HuH-7.5 (cell line): ENCODE measurements at places on chromosomes 4 and X.

DNA sequence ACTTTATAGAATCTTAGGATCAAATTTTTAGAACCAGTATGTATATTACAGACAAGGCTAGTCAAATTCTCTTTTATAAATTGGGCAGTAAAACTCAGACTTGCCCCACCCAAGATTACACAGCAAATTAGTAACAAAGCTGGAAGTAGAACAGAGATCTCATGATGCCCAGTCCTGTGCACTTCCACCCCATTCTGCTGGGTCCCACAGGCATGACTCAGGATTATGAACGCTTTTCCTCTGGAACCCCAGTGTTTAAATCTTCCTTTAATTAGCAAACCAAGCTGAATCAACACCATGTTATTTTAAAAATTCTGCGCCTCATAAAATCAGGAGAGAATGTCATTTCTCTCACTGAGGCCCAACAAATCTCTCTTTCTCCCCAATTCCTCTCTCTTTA, 1.5 kb upstream of the IL13RA2 start:
- DNase-seq: no peak

DNA sequence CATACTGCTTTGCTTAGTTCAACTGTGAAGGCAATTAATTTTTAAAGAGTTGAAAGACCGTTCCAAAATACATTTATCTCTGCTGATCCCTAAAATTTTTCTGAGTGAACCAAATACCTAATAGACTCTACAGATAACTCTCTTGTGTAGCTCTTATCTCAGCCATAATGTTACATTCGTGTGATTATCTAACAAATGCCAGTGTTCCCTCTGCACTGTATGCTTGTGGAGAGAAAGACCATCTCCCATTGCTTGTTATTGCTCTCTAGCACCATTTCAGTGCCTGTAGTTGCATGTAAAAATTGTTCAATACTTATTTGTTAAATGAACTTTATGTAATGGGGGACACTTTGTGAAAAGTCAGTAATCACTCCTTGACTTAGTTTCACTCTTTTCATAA, 81.3 kb upstream of the ATOH1 start:
- no peak for DNase-seq

DNA sequence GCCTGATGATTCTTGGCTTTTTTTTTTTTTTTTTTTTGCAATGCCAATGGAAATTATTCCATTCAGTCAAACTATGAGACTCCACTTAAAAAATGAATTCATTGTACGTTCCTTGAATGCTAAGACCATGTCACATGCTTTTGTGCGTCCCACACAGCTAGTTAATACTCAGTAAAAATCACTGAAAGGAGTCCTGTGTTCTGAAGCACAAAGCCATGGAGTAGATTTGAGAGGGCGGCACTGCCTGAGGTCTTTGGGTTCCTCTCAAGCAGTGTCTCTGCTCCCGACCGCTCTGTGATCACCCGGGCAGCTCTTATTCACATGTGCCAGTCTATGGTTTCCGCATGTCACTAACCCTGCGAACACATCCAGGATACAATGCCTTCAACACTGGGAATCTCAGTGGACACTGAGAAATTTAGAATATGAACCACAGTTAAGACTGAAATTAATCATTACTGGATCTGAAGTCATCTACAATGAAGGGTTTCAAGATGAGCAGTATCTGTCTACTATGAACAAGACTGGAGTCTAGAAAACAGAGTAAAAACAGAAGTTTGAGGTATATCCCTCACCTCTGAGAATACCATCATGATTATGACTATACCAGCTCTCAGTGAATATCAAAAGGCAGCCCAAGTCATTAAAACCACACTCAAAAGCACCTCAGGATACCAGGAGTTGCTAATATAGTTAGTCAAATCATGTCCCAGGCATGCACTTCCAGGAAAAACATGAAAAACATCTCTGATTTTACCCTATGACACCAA, 193.0 kb downstream of the MGST2 start:
- DNase-seq: no peak

DNA sequence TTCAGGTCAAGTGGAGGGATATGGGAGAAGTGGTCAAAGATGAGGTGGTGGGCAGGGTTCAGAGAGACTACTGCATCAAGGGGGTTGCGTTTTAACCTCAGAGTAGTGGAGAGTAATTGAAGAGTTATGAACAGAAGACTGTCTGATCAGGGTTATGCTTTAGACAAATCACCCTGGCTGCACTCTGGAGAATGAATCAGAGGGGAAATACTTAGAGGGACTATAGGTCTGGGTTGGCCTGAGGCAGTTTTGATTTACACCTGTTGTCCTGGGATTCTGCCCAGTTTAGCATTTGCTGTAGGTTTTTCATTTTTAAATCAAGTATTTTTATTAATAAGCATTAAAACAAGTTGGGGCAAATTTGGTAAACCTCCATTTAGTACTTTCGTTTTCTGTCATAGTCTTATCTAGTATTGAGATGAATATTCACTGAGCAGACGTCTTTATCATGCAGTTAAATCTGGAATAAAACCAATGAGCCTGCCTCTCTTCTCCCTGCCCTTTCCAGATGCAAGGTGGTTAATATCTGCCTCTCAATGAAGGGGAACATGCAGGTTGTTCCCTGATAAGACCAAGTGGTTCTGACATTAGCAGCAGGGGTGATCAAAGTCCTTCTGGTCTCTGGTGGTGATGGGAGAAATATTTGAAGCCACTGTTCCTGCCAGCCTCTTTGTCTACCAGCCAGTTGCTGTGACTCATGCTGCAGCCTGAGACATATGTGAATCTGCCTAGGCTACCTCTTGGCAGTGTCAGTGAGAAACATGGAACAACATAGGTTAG, 116.0 kb upstream of the RPS6KA3 start:
- no peak for DNase-seq

- no peak for DNase-seq
These were observed 20.8 kb upstream of the PRSS48 start for GRCh38 chr4:151256134-151256533.

GRCh38 chr4:170538821-170539473, 449.2 kb upstream of the AADAT start:
- no peak for DNase-seq
